ENCODE measurements at places on chromosomes 12 and 14.

DNA sequence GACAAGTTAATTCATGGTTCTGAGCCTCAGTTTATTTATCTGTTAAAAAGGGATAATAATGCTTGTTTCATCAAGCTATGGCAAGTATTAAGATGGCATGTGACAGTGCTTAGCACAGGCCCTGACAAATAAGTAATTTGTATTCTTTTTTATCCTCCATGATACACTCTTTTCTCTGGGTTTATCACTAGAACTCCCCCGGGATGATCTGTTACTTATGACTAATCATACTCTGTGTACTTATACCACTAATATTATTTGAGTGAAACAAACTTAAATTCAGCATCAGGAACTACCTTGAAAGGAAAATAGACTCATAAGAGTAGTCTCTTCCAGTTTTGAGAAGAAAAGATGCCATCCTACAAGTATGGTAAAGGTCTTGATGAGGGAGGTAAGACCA, 283.8 kb downstream of the PAWR start:
- no peak for DNase-seq

GRCh38 chr12:32005496-32006125, 46.4 kb downstream of the RESF1 start:
- no peak for DNase-seq

DNA sequence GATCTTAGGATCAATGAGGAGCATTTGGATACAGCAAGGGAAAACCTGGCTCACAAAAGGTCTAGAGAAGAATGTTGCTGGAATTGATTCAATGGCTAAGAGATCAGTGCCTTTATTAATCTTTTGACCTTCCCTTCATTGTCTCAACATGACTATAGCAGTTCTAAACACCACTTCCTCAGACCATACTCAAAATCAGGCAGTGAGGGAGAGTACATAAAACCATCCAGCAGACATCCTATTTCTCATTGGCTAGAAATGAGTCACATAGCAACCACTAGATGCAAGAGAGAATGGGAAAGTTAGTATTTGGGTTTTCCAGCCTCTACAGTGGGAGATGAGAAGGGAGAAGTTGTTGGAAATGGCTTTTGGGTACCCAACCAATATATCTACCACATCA, 151.4 kb upstream of the NUDT4 start:
- no peak for DNase-seq

GRCh38 chr14:49892301-49892635, 614 bp upstream of the ARF6 start:
- peak; percentile 68 for DNase-seq

- DNase-seq, result no peak
Measured at GRCh38 chr14:26008290-26008689, 589.5 kb downstream of the NOVA1 start.

DNA sequence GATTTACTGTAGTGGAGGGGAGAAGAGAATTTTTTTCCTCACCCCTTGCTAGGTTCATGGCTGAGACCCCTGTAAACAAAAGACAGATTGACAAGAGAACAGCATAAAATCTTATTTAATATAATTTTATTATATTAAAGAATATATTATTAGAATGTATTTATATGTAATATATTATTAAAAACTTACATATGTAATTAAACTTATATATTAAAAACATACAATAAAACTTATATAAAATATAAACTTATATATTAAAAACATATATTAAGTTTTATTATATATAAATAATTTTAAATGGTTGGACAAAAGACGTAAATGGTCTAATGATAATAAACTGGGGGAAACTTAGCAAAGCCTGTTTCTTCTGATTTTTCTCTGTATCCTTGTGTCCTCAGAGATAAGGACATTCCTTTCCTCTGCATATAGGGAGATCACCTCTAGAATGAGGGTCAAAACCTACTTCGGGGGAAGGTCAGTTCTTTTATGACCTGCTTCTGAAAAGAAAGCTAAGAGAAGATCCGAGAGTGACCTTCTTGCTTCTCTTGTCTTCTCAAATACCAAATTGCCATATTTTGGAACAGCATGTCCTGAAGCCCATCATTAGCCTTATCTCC, 8.9 kb upstream of the PPM1H start:
- no peak for DNase-seq

DNA sequence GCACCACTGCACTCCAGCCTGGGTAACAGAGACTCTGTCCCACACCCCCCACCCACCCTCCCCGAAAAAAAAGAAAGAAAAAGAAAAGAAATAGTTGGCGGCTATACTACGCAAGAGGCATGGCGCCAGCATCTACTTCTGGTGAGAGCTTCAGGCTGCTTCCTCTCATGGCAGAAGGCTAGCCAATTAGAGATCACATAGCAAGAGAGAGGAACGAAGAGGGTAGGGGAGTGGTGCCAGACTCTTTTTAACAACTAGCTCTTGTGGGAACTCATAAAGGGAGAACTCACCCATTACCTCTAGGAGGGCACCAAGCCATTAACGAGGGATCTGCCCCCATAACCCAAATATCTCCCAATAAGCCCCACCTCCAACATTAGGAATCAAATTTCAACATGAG, 6.2 kb downstream of the DENND5B start:
- DNase-seq, result no peak

DNA sequence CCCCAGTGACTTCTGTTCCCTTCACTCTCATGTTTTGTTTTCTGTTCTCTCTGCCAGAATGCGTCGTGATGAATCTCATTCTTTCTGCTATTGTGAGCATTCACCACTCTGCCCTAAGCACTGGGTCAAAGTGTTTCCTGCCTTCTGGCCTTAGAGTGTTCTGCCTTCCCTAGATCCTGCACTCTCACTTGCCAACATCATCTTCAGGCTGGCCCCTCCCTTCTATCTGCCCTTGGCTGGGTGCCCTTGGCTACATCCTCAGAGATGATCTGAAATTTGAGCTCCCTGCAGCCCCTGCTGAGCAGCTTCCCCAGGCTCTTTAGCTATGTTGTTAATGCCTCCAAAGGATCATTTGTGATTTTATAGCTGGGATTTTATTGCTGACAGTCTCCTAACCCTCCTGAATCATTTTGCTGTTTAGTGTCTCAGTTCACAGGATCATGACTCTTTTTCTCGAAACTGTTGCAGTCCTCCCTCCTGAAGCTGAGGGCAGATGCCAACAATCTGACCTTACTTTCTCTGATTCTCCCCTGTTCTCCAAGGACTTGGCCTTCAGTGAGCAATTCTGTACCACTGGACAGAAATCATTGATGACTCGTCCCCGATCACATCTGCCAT, 4.5 kb downstream of the DHRS2 start:
- no peak for DNase-seq

DNA sequence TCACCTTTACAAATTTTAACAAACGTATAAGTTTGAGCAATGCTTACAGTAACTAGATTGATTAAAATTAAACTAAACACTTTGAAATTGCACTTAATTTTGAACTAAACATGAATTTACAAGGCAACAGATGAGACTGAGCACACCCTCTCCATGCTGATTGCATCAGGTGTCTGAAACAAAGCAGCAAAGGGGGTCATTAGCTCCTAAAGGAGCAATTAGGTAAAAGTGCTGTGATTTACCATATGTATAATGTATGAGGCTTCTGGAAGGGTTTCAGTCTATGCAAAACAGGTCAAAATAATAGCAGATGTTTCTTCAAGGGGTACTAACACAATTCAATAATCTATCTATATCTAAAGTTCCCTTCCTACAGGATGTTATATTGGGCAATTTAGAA, 98.8 kb upstream of the LMNTD1 start:
- no peak for DNase-seq

- no peak for DNase-seq
Measured at GRCh38 chr14:89407856-89408255, 9.2 kb downstream of the FOXN3 start.

GRCh38 chr14:82421286-82421685, 887.6 kb upstream of the SEL1L start:
- no peak for DNase-seq

- no peak for DNase-seq
Measured at GRCh38 chr12:47087088-47087688, 7.4 kb upstream of the AMIGO2 start.

DNA sequence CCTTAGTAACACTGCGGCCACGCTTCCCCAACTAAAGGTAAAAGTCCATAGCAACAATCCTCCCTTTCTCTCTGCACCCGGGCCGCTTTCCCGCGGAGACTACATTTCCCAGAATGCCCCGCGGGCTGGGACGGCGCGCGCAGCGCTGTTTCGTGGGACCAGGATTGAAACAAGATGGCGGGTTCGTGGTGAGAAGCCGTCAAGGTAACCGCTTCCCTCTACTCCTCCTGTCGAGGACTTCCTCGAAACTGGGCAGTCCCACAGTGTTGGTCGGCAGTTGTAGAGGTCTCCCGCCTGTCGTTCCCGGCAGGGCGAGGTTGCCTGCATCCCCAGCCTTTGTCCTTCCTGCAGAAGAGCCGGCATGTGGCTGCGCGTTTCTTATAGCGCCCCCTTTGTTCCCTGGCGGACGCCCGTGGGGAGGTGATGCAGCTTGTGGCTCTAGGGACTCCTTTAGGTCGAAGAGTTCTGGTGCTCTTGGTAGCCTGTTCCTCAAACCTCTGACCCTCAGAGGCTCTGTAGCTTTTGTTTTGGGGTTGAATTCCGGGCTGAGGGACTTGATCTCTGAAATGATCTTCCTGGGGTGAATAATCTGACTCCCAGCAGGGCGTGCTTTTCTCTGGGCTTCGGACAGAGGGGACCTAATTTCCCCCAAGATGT, at the start of gene MRPL42:
Gene MRPL42 (plus strand): TSS at position 164 of the 657 bp plus-strand sequence. CDS start 1,772 bp downstream, outside the sequence.
- peak; percentile 77 for DNase-seq

DNA sequence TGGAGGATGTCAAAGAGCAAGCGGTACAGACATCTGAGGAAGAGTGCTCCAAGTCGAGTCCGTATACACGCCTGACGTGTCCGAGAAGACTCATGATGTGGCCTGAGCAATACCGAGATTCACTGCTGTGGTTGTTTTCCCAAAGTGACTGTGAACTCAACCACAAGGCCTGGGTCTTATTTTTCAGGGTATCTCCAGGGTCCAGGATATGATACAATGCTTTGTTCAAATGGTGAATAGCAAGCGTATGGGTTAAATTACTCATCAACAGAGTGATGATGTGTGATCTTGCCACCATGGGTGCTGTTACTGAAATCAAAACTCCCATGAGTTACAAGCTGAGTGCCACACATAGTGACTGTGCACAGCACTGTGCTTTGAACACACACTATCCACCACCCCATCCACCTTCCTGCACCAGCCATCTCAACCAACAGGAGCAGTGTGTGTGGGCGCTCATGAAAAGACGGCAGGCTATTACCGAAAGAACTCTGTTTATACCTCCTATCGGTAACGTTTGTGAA, 109.6 kb downstream of the BCAT1 start:
- DNase-seq, result no peak

- DNase-seq, result no peak
Measured at GRCh38 chr12:14393751-14394150, 28.3 kb downstream of the ATF7IP start.

DNA sequence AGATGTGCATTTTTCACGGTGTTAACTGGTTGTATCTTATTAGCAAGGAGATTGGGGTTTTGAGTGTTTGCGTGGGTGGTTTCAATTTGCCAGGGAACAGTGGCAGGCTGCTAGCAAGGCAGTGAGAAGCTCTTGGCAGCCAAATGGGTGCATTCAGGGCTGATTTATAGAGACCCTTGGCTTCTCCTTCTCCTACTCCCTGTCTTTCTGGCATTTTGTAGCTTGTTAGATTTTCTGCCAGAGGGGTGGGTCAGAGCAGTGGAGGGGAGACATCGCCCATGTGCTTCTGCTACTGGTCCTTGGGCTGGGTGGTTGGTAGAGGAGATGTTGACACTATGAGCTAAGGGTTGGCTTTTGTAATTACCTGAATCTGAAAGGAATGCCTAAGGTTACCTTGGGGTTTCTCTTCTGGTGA, 9.6 kb downstream of the CALM1 start:
- peak; percentile 31 for DNase-seq

DNA sequence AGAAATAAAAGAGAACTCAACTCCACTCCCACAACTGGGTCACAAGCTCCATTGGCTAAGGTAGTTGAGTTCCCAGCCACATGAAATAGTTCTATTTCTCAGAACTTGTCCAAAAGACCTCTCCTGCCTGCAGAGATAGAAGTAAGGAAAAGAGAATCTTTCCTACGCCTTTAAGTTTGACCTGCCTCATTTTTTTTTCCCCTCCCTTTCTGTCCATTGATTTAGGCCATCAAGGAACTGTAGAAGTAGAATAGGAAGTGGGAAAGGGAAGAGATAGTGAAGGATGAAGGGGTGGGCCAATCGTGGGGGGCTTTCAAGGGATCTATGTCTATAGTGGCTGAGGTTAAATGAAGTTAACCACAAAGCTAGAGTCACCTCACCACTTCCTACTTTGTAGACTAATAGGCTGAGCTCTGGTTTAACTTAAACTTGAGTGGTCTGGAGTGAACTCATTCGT, 13.9 kb upstream of the NUDT4 start:
- DNase-seq, result no peak

DNA sequence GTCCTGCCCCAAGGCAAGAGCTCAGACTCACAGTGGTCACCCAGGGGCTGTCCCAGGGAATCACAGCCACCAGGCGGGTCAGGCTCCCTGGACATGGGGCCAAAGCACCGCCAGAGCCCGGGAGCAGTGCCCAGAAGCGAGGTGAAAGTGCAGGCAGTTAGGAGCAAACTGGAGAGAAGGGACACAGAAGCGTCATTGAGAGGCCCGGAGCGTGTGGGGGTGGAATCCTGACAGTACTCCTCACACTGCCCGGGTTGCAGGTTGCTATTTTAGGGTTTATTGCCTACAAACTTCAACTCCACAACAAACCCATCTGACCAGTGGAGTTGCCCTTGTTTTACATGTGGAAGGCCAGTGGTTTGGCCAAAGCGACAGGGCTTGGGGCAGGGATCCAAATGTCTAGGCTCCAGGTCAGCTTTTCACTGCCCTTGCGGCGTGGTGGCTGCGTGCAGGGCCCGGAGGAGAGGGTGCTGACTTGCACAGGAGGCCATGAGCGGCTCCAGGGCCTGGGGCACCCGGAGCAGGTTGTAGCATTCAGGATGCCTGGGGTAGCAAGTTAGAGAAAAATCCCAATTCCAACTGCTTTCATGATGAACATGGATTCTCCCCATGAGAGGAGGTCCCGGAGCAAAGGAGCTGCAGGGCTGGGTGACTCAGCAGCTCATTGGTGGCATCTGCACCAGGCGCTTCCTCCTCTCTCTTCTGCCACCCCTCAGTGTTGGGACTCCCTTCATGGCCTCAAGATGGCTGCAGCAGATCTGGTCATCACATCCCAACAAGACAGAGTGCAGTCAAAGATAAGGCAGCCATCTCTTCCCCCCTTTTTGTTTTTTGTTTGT, 112.3 kb upstream of the NCOR2 start:
- DNase-seq, result peak; percentile 49

- DNase-seq, result no peak
Measured at GRCh38 chr12:48349471-48349870, 1.2 kb downstream of the ZNF641 start.

DNA sequence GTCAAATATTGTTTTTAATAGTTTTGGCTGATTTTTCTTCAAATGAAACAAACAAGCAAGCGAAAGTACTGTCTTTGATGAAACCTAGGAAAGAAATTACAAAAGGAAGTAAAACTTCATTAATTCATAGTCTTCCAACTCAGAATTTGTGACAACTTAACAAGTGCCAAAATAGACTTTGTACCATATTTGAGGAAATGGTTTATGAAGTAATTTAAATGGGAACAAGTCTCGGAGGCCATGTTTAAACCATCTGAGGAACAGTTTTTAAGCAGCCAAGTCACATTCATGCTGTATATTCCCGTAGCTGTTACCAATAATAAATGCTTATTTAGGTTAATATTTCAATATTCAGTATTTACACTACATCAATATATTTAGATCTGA, 745 bp upstream of the ARHGDIB start:
- no peak for DNase-seq

- DNase-seq, result no peak
Measured at GRCh38 chr12:50051101-50051806, 6.1 kb upstream of the ASIC1 start.
